ENCODE measurements at places on chromosomes 1 and 21.
A peak's percentile ranks its signal among the peaks of the same experiment; 100 is the strongest.

DNA sequence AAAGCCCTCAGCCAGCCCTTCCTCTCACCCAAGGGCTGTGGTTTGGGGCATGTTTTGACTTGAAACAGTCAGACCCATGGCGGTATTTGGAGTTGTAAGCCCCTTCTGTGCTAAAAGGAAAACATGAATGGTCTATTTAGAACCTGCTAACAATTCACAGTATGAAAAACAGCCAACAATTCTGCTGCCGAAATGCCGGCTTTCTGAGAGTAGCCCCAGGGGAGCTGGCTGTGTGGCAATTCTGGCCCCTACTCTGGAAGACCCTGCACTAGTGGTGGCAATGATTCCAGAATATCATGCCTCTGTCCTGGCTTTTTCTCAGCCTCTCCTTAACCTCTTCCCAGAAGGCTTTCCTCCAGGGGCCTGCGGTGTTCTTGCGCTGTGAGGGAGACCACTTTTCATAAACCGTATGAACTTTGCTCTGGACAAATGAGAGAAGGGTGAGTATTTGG lies 118.7 kb downstream of the EDEM3 start:
- DNase-seq, result no peak

- DNase-seq, result no peak
These were observed 362.8 kb downstream of the GPATCH2 start for GRCh38 chr1:217268058-217268457.

GRCh38 chr1:236143104-236143948 lies 987 bp downstream of the GPR137B start:
- no peak for DNase-seq

GRCh38 chr1:158048371-158049067 lies 55.1 kb downstream of the KIRREL1 start:
- DNase-seq, result no peak

- no peak for DNase-seq
These were observed 90.9 kb upstream of the DIRAS3 start for GRCh38 chr1:68141071-68142021.

GRCh38 chr1:90879281-90879680 lies 142.6 kb downstream of the ZNF644 start:
- no peak for DNase-seq

DNA sequence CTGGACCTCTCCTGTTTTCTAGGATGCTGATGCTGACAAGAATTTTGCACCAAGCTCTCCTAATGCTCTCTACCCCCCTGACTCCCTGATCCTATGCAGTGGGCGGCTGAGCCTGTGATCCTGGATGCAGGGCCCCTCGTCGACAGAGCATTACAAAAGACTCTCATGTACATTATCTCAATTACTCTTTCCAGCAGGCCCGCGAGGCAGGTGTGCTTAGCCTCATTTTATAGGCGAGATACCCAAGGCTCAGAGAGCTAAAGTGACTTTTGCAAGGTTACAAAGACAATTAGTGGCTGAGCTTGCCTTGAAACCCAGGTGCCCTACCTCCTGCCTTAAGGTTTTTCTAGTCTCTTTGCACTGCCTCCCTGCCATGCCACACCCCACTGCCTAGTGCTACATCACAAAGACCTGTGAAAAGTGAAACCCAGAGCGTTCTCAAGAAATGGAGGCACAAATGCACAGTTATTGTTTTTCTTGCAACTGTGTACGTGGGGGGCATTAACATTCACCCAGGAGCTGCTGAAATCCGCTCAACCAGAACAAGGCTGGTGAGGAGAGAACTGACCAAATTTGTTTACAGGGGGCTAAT lies 10.0 kb upstream of the C8A start:
- no peak for DNase-seq

DNA sequence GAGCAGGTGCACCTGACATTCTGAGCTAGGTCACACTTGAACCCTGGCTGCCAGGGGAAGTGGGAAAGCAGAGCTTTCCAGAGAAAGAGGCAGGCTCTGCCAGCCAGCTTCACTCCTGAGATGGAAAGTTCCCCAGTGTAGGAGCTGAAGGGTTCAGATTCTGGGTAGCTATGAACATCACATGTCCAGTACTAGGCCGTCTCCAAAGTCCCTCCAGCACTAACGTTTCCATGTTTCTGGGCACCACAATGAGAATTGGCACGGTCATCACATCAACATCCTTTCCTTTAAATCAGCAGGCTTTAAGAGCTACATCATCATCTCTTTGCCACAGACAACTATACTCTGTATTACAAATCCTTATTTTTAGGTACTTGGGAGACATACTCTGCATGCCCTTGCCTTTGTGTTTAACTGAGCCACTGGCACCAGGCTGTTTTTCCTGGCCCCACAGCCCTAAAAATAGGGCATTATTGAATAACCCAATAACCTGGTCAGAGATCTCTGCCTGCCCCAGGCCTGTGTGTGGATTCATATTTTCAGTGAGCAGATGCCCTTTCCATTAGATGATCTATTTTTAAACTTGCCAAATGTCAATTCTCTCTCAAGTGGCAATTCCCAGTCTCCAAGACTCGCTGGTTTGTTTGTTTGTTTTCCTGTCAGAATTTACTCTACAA lies 35.4 kb upstream of the USP24 start:
- no peak for DNase-seq

DNA sequence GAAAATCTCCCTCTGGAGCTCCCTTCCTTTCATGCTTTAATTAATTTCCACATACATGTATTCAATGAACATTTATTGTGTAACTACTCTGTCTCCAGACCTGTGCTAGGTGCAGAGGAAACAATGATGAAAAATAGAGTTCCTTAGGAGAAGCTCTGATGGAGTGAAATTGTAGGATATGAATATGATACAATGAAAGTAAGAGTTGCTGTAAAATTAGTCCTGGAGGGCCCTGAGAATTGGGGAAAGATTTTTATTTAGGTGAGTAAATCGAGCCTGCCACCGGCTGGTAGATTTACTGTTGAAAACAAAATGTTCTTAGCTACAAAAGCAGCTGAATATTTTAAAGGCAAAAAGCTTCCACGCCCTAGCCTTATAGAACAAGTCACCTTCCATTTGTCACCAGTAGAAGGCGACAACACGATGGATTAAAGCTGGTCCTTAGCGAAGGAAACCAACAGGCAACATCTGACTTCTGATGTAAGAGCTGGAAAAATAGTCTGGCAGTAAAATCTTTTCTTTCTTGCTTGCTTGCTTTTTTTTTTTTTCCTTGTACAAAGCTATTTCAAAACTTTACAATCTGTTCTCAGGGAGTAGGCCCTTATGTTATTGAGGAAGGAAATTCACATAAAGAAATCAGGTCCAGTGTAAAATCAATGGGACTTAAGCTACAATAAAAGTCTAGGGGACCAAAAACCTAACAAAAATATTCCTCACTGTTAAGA lies 82.0 kb upstream of the ROR1 start:
- peak; percentile 71 for DNase-seq

All from pulmonary artery endothelial cell (primary cell).